ENCODE measurements at places on chromosomes 7 and 10. TPM values are rescaled to one million over a fixed set of nuclear protein-coding genes. Genes with fewer than 3 reads are reported as not detected.

OR2F1 gene
- not detected for total RNA-seq

WAC gene
- total RNA-seq, result 62.4 TPM

GIMAP2 gene
- 2.9 TPM for total RNA-seq

IL6 gene
- 5.2 TPM for total RNA-seq

TMEM229A gene
- total RNA-seq, result 7.6 TPM

CHRM2 gene
- 0.12 TPM for total RNA-seq

SPDYE2B gene
- total RNA-seq, result not detected

KEL gene
- 0.05 TPM for total RNA-seq

ICA1 gene
- total RNA-seq, result not detected

EBLN1 gene
- total RNA-seq, result not detected

SNX10 gene
- 0.06 TPM for total RNA-seq

HYAL4 gene
- total RNA-seq, result not detected
